ENCODE measurements at places on chromosomes 6 and 20.
A peak's percentile ranks its signal among the peaks of the same experiment; 100 is the strongest.

- no peak for DNase-seq
Measured at GRCh38 chr6:105626295-105627158, 223.6 kb upstream of the PREP start.

DNA sequence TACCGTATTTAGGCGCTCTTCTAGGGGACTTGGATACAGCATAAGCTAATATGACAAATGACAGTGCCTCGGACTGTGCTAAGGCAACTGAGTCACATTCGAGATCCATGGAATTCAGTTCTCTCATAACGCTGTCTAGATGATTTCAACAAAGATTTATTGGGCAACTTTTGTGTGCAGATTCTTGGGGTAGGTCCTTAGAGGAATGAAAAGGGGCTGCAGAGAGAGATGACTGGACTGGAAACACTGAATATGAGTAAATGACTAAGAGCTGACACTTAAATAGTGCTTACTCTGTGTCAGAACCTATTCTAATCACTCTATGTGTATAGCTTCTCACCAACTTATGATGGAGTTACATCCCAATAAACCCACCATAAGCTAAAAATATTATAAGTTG, 36.4 kb upstream of the MARCKS start:
- no peak for DNase-seq

DNA sequence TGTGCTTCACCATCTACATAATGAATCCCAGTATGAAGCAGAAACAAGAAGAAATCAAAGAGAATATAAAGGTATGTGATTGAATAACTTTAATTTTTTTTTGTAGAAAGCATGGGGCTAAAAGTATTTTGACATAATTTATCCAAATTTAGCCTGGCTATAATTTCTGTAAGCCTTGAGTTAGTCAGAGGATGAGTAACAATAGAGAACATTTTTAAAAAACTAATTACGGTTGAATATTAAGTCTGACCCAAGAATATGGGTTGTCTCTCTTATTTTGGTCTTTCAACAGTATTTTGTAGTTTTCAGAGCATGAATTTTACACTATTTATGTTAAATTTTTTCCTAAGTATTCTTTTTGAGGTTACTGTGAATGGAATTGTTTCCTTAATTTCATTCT, 2.5 kb downstream of the GMNN start:
- DNase-seq: no peak

- DNase-seq: peak; percentile 66
Measured at GRCh38 chr6:49556429-49556837, 6.0 kb downstream of the C6orf141 start.

DNA sequence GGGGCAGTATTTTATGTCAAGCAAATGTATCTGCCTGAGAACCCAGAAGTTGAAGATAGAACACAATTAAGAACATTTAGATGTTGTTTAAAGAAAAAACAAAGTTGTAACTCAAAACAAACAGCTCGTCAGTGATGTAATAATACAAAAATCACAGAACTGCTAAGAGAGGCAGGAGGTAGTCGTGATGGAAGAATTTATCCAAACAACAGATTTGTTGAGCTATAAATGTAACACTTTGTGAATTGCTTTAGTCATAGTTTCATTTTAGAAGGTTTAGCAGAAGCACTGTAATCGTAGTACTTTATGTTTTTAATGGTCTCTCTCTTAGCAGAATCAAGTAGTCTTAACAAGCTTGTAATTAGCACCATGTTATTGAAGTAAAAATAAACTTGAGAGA, 73.6 kb downstream of the SCAF8 start:
- no peak for DNase-seq

DNA sequence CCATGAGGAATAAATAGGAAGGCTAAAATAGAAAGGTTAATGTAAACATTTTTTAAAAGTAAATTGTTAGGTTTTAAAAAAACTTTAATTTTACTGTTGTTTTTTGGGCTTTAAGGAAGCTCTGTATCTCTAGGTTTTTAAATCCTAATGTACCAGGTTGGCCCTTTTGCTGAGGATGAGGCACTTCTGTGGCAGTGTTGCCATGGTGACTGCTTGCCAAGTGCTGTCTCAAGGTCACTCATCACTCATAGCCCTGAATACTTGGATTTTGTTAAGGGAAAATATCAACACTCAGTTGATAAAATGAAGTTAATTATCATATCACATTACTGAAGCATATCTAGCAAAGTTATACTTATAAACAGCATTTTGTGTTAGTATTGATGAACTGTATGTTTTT, 50.2 kb downstream of the NCOA3 start:
- no peak for DNase-seq

- no peak for DNase-seq
Measured at GRCh38 chr20:14861028-14861699, 523.8 kb upstream of the FLRT3 start.

GRCh38 chr6:149054559-149055194, 262.8 kb upstream of the TAB2 start:
- no peak for DNase-seq

DNA sequence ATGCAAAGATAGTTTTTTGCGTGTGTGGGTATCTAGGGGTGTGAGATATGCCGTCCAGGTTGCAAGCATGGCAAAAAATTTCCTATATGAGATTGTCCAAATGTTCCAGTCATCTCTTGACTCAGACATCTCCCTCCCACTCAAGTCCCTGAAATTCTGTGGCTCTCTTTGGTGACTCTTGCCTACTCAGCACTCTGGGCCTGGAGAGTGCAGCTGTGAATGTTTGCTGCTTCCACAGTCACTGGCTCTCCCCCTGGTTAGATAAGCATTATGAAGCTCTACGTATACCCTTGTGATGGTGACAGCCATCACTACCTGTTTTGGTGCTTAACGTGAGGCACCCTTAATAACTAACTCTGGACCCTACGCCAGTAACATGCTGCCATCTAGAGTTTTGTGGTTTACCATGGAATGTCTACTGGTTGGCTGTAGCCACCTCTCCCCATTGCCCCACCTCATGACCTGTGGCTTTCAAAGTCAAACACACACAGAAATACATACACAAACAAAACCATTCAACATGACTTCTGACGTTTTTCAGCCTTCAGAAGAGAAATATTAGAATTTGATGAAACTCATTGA, 621.9 kb upstream of the CITED2 start:
- DNase-seq: no peak

- DNase-seq: no peak
Measured at GRCh38 chr6:141316236-141316635, 816.5 kb upstream of the GJE1 start.

DNA sequence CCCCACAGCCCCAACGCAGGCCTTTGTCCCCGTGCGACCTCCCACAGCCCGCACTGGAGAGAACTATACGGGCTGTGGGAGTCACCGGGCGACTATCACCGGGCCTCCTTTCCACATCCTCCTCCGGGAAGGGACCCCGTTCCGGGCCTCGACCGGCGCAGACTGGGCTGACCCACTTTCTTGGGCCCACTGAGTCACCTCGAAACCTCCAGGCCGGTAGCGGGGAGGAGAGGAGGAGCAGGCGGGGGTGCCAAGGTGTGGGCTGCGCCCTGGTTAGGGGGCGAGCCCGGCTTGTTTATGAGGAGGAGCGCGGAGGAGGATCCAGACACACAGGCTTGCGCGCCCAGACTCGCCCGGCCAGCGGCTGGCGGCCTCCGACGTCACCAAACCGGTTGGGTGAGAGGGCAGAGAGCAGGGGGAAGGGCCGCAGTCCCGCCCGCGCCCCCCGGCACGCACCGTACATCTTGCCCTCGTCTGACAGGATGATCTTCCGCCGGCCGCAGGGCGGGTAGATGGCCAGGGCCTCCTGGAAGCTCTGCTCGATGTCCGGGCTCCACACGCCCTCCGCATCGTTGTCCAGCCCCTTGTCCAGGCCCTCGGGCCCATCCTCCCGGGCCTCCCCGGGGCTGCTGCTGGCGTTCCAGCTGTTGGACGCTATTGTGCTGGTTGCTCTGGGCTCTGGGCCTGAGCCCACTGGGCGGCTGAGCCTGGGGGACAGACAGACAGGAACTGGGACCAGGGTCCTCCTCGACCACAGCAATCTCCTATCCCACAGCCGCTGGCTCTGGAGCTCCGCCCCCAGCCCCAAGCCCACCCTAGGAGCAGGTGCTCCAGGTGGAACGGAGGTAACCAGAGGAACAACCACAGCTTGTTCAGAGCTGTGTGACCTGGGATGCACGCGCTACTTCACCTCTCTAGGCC, 10.6 kb downstream of the TEAD3 start:
- no peak for DNase-seq

GRCh38 chr20:63606686-63607085, 20.2 kb downstream of the GMEB2 start:
- DNase-seq: no peak

DNA sequence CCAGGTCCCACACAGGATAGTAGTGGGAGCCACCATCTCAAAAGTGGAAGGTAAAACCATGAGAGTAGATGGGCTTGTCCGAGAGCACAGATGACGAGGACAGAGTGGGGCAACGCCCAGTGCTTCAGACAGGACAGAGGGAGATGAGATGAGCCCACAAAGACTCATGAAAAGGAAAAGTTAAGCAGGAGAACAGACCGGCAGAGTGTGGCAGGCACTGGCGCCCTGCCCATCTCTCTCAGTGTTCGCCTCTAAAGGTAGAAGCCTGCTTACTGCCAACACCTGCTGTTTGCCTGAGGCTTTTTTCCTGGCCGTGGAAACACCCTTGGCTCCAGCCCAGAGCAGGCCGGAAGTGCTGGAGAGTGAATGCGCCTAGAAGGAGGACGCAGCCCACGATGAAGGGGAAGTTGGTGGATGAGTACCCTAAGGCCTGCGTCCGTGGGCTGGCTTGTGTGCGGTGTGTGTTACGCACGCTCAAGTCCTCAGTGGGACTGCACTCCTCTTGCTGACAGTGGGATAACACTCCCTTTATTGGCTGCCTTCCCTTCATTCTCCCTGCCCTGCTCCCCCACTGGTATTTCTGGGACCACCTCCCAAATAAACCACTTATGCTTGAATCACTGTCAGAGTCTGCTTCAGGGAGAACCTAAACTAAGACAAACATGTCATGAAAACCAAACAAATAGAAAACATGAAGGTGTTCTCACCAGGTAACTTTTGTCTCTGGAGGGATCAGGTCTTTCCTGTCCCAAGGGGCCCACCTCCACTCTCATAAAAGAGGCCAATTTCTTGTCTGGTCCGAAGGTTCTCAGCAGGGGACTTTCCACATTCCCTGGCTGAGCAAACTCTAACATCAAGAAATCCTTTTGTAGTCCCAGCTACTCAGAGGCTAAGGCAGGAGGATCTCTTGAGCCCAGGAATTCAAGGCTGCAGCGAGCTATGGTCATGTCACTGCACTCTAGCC, 9.1 kb upstream of the FOXP4 start:
- DNase-seq: no peak

GRCh38 chr6:82017773-82018172, 229.8 kb downstream of the IBTK start:
- no peak for DNase-seq

GRCh38 chr6:951399-952181, 258.7 kb upstream of the EXOC2 start:
- DNase-seq: no peak

DNA sequence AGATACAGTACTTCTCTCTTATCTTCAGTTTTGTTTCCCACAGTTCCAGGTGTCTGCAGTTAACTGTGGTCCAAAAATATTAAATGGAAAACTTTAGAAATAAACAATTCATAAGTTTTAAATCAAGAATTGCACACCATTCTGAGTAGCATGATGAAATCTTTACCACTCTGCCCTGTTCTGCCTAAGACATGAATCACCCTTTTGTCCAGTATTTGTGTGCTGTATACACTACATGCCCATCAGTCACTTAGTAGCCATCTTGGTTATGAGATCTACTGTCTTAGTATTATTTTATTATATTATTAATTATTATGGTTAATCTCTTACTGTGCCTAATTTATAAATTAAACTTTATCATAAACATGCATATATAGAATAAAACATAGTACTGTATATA, 279.0 kb downstream of the OGFRL1 start:
- DNase-seq: no peak

- DNase-seq: no peak
Measured at GRCh38 chr20:42295592-42295991, 677.4 kb upstream of the CHD6 start.

DNA sequence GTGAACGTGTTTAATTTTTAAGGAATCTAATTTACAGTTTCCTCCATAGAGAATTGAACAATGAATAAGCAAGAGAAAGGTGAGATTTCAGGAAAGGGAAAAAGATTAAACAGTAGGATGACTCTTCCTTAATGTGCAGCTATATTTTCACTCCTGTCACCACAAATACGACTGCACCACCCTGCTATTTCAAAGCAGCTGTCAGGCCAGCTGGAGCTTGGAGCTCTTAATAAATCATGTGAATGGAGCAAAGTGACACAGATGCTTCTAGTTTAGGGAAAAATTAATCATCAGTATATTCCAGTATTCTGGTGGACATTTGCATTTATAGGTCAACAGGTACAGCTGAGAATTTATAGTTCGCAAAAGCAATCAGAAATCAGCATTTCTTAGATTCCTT, 56.5 kb upstream of the PKIB start:
- no peak for DNase-seq

DNA sequence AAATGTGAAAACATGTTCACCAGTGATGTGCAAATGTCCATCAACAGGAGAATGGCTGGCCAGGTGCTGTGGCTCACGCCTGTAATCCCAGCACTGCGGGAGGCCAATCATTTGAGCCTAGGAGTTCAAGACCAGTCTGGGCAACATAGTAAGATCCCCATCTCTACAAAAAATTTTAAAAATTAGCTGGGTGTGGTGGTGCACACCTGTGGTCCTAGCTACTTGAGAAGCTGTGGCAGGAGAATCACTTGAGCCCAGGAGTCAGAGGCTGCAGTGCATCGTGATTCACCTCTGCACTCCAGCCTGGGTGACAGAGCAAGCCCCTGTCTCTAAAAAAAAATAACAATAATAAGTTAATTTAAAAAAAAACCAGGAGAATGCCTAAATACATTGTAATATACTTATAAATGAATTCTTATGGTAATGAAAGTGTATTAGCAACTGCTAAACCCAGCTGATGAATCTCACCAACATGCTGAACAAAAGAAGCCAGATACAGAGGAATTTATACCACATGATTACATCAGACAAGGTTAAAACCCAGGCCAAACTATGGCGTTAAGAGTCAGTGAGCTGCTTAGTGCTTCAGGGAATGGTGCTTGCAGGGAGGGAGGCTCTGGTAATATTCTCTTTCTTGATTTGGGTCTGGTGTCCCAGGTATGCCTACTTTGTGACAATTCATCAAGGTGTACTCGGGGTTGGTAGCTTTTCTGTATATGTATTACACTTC, 36.4 kb downstream of the RPP40 start:
- no peak for DNase-seq
